ENCODE measurements at places on chromosomes 5 and 9.

DNA sequence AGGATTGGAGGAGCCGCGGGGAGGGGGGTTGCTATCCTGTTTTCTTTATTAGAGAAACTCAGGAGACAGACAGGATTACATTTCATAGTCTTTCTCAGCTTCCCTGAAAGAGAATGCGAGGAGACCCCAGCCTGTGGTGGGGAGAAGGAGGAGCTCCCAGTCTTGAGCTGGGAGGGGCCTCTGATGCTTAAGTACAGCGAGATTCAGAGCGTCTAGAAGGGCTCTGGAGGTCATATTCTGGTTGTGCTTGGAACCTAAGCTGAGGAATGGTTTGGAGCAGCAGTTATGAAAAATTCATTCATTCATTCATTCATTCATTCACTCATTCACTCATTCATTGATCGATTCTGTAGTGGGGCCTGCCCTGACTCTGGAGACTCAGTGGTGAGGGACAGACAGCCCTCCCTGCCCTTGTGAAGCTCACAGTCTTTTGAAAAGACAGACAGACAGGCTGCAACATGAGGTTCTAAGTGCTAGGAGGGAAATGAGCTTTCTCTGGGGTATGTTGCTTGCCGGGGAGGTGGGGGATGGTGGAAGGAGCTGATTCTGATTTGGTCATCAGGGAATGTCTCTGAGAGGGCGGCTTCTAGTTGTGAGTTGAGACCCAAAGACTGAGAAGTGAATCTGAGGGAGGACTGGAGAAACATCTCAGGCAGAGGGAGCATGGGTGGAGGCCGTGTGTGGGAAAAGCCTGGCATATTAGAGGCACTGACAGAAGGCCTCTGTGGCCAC, 2.5 kb upstream of the SPRY4 start:
- no peak for DNase-seq

DNA sequence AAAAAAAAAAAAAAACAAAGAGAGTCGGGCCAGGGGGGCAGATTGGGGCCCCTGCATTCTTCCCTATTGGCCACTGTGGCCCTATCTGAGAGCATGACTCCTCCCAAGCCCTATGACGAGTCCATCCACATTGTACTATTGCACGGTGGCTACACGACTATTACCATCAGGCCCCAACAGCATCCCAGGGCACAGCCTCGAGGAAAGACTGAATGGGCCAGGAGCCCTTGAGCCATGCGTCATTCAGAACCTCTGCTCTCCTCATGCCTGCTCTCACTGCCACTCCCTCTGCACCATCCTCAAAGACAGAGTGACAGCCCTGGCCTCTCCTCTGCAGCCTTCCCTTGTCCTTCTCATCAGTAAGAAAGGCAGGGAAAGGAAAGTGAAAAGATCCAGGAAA, 20.2 kb upstream of the ORM1 start:
- DNase-seq = no peak

DNA sequence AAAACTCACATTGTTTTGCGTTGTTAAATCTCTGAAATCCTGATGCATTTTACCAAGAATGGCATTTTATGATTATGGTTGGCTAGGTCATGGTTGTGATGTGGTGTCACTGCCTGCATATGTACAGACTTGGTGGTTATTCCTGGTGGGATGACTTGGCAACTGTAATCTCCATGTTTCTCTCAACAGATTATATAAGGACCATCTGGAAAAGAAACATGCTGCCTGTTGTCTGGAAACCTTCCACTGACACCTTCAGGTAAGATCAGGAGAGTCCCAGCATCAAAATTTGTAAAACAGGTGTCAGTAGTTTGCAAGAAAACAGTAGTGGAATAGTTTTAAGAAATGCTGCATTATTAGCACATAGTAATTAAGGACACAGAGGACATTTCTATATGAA, 3.0 kb upstream of the ACER2 start:
- DNase-seq = no peak

DNA sequence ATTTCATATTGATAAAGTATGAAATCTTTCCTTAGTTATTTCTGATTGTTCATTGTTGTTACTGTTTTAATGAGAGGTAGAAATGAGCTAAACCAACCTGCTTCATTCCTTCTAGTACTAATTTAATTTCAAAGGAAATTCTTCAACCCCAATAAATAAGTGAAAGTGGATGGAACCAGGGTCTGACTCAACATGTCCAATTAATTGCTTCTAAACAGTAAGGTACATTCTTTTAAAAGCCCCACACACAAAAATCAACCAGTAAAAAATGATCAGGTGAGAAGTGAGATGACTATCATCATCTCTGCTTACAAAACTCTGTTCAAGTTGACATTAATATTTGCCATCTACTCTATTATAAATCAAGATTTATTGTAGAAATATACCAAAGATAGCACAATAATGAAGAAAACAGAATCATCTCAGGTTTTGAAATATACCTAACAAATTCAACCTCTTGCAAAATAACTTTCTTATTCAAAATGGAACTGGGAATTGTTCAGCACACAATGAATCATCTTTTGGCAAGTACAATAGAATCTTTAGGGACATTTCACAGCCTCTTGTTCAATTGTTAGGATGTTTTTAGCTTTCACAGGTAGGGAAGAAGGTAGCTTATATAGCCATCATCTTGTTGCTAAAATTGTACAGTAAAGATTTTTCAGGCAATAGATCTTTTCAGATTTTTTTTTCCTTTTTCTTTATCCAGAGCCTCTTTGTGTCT, 114.5 kb downstream of the RPS23 start:
- DNase-seq = no peak

DNA sequence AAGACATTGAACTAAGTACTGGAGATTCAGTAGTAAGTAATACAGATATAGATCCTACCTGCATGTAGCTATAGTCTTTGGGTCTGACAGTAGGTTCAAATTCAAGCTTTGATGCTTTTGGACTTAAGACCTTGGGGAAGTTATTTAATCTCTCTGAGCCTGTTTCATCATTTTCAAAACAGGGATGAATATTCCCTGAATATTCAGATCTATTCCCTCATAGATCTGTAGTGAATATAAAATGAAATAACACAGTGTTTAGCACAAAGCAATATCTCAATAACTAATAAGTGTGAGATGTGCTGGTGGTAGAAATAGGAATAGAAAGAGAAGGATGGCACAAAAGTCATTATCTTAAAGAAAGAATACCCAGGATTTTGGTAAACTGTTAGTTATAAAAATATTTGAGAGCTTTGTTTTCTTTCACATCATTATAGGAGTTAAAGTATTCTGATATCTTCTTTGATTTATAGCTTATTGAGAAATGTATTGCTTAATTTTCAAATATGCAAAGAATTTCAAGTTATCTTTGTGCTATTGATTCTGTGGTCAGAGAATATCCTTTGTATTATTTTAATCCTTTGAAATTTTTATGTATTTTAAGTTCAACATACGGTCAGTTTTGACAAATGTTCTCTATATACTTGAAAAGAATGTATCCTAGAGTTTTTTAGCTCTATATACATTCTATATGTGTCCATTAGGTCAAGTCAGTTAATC, 11.4 kb upstream of the RANBP3L start:
- no peak for DNase-seq

DNA sequence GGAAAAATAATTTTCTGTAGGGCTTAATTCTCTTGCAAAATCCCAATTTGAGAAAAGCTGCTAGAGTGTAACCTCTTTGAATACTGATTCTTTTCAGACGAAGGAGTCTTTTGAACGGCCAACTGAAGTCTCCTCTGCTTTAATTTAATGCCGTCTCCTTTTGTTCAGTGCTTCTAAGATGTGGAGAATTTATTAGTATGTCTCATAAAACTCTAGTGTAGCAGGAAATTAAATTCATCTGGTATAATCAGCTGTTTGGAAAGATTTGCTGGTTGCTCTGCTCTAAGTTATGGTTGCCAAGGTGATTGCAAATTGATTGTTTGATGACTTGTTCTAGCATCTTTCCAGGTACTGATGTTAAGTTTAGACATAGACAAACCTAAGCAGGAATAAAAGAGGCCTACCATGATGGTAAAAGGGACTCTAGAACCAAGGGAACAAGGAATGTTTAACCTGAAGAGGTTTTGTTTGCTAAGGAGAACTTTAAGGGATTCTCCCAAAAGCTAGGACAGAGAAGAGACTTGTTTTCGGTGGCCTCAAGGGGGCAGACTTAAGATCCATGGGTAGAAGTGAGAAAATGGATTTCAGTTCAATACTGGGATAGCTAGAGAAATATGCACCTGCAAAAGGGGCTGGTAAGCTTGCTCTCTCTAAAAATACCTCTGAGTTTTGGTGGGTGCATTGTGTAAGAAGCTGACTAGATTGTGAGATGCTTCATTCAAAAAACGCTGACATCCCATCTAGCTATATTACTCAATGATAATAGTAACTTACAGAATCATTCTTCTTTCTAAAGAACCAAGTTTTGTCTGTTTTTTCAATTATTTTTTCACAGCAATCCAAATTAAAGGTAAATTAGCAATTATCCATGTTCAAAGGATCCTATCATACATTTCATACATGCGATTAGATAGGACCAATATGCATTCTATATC, 5.7 kb upstream of the ADRB2 start:
- DNase-seq = no peak

DNA sequence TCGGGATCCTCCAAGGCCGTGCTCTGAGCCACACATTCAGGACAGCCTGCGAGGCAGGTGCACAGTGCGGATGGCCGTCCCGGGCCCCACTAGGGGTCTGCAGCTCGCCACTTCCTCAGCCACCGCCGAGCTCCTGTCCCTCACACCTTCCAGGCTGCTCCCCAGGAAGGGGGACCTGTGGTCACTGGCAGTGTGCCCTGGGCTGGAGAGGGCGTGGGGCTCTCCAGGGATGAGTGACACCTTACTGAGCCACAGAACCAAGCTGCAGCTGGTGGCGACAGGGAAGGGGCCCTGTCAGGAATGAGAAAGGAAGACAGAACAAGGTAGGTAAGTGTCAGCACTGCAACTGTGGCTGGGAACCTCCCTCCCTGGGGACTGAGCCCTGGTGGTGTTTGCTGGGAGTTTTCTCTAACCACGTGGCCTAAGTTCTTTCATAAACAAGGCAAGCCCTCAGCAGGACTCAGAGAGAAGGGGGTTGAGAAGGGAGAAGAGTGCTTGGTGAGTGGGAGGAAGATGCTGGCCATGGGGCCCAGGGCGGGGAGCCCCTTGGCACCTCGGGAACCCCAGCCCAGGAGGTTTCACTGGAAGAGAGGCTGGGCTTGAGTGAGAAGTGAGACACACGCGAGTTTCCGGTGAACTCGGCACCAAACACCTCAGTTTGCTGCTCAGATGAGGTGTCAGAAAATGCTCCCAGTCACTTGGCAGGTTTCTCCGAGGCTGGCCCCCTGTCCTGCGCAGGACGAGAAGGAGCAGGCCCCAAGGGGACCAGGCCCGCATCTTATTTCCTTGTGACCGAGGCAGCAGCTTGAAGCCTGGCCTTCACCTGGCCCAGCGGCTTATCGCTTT, 5.2 kb downstream of the IL13 start:
- peak; percentile 12 for DNase-seq

GRCh38 chr5:125393221-125393815, 646.9 kb upstream of the ZNF608 start:
- no peak for DNase-seq
